ENCODE measurements at places on chromosomes 1 and 21. TPM values are rescaled to one million over a fixed set of nuclear protein-coding genes. Genes with fewer than 3 reads are reported as not detected.

DNA sequence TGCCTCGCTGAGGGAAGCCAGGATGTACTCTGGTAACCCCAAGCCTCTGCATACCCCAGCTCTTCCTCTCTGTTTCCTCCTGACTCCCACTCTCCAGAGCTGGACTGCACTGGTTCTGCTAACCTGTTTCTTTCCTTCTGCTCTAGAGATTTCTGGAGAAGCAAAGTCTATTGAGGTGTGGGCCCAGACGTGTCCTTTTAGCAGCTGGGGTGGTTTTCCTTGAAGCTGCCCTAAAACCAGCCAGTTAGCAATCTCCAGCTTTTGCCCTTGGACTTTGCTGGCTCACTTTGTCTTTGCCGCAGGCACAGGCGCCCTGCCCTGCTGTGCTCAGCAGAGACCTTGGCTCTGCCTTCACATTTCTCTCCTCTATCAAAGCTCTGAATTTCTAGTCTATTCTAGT is 171.8 kb upstream of the IVNS1ABP start:
- no peak for DNase-seq

- DNase-seq, result peak; percentile 4
Observed at GRCh38 chr1:67191668-67192520, 25.6 kb downstream of the IL23R start.

GRCh38 chr1:222928212-222928611 is 113.4 kb downstream of the DISP1 start:
- peak; percentile 49 for DNase-seq

The C8B gene
- not detected for total RNA-seq

GRCh38 chr1:32246888-32247273 is at the start of gene FAM167B:
Gene FAM167B (plus strand): TSS chr1:32247222. CDS start chr1:32247422, 200 bp downstream.
- DNase-seq, result peak; percentile 87

The ZFP69B gene
- total RNA-seq, result 5.8 TPM

- no peak for DNase-seq
Observed at GRCh38 chr21:40531431-40532110, 315.4 kb downstream of the DSCAM start.

DNA sequence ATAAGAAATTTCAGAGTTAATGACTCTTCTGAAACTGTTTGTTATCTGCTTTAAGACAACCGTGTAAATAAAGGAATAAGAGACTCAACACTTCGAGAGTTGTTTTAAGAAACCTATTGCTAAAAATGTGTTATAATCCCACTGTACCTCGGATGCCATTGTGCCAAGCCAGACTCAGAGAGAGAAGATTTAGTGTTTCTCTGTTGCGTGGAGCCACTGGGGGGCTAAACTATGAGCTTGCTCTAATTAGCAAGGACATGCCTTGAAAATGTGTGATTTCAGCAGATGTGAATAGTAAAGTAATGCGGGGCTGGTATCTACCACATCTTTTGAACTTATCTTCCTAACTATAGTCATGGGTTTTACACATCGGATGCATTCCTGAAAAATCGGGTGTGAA is 56.2 kb upstream of the TARBP1 start:
- no peak for DNase-seq

DNA sequence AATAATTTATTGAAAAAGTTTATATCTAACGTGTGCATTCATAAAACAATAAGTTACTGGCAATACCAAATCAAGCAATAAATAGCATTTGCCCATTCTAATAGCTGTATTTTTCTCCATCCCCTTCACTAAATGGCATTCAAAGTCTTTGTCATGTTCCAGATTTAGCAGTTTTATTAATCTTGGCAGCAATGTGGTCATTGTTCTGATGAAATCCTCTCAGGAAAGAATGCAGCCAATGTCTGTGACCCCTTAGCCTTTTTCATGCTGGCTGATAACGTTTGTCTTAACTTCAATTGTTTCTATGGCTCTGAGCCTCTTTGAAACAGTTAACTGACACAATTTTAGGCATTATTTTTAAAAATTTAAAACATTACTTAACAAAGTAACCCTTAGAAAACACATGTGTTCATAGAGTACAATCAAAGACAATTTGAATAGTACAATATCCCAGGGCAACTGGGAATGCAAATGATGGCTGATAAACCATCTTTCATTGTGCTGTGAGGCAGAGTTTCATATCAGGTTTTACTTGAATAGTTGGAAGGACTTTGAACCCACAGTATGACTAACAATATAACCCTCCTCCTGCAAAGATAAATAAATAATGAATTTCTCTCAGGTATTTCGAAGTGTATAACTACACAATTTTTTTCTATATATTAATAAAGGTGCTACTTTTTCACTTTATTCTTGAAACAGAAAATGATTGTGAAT is 217.5 kb downstream of the LRRIQ3 start:
- DNase-seq, result no peak

GRCh38 chr1:154747380-154747739 is 122.7 kb downstream of the KCNN3 start:
- no peak for DNase-seq

DNA sequence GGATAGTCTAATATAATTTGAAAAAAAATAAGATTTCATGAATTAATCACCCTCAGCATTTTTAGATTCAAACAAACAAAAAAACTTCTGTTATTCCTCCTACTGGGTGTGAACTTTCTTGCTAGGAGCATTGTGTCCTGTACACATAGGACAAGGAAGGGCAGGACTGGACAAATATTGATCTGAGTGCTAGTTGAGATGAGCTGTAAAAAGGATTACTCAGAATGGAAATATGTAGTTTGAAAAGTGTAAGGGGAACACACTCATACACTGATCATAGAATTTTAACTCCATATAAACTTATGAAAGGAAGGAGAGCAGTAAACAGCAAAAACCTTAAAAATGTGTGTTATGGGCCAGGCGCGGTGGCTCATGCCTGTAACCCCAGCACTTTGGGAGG is 156.5 kb upstream of the ZNF648 start:
- no peak for DNase-seq

The CA14 gene
- not detected for total RNA-seq

The PKN2 gene
- 56.1 TPM for total RNA-seq

DNA sequence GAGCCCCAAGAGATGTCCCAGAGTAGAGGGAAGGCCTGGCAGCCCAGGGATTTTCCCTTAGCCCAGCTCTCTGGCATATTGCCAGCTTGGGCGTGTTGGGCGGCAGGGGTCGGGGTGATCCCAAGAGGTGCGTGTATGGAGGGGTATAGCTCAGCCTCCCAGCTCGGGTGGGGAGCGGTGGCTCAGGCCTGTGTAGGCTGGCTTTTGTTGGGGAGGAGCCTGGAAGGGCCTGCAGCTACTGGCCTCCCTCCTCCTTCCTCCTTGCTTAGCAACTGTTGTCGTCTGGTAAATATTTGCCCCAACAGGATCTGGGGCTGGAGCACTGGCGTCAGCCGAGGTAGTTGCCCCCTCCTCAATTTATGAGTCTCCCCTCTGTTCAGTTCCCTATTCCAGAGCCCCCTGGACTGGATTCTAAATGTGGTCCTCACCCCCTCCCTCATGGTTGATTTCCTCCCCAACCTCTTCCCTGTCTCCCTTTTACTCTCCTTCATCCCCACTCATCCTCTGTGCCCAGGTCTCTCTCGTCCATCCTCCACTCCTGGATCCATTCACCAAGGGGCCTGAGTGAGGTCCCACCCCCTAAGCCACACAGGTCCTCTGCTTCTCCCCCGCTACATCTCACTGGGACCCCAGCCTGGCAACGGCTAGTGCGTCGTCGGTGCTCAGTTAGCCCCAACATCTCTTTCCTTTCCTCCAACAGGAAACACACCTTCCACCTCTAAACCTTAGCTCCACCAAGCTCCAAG is 10.3 kb upstream of the LMNA start:
- DNase-seq, result peak; percentile 83

The POMGNT1 gene
- total RNA-seq, result 52.8 TPM

DNA sequence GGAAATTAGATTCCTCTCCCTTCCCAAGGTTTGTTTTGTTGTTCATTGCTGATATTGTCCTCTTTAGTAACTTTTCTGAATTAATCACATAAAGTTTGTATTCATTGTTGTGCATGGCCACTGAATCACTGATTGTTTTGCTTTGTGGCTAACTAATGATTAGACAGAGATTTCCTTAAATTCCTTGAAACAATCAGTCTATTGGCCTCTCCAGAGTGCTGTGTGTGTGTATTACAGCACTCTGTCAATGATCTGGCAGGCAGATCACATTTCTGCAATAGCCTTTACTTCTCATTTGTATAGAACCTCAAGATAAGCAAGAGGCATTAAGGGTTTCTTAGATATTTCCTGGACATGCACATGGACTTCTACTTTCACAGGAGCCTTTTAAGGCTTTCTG is 78.6 kb downstream of the DUSP10 start:
- DNase-seq, result peak; percentile 36

GRCh38 chr1:215416497-215416896 is 150.6 kb upstream of the KCTD3 start:
- no peak for DNase-seq

DNA sequence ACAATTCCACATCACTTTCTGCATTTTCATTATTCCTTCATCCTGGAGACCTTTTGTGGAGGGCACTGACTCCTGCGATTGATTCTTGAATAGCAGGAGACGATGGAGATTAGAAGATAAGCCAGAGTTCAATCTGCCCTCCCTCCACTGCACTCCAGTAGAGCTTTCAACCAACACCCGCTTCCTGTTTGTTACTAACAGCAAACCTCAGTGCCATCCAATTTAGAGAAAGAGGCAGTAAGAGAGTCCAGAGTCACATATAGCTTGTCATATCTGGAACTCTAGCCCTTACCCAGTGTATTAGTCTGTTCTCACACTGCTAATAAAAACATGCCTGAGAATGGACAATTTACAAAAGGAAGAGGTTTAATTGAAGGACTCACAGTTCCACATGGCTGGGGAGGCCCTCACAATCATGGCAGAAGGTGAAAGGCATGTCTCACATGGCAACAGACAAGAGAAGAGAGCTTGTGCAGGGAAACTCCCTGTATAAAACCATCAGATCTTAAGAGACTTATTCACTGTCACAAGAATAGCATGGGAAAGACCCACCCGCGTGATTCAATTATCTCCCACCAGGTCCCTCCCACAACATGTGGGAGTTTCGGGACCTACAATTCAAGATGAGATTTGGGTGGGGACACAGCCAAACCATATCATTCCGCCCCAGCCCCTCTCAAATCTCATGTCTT is 55.9 kb downstream of the PCBP3 start:
- DNase-seq, result no peak

DNA sequence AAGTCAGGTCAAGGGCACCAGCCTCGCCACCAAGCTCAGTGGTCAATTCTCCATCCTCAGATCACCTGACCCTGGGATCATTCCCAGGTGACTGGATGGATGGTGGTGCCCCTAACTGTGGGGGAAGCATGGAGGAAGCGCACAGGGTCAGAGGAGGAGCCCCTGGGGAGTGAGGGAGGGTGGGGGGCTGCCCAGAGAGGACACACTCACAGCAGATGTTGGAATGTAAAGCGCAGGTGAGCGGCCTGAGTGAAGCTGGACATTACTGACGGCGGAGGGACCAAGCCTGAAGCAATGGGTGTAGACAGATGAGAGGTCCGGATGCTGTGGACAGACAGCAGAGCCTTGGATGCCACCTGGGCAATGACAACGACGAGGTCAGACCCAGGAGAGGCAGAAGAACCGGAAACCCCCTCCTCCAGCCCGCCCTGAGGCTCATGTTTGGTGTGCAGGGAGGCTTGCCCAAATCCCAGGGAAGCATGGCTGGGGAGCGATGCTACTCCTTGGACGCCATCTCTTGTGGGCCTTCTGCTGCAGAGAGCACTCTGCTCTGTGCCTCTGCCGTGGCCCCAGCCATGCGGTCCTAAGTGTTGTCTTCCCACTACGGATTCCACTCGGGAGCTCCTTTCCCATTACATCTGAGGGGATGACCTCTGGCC is 5.7 kb upstream of the CPLANE2 start:
- no peak for DNase-seq

- peak; percentile 58 for DNase-seq
Observed at GRCh38 chr1:26280333-26281042, 602 bp downstream of the SH3BGRL3 start.

- no peak for DNase-seq
Observed at GRCh38 chr1:174940646-174941175, 59.0 kb upstream of the CACYBP start.

GRCh38 chr1:72023063-72023930 is 259.0 kb downstream of the NEGR1 start:
- DNase-seq, result no peak

The NLRP3 gene
- 0.97 TPM for total RNA-seq

- DNase-seq, result no peak
Observed at GRCh38 chr1:22283596-22283995, 140.7 kb upstream of the WNT4 start.

GRCh38 chr1:942864-943533 is 16.1 kb downstream of the NOC2L start:
- peak; percentile 72 for DNase-seq

DNA sequence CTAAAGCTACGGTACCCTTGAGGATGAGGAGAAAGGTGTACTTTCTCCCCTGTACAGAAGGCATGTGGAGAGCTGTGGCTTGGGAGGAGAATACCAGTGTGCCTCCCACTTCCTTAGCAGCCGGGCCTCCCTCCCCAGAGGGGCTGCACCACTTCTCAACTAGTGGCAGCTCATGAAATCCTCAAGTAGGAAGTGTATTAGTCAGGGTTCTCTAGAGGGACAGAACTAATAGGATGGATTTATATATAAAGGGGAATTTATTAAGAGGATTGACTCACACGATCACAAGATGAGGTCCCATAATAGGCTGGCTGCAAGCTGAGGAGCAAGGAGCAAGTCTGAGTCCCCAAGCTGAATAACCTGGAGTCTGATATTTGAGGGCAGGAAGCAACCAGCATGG is 53.1 kb upstream of the PPP2R5A start:
- DNase-seq, result no peak

DNA sequence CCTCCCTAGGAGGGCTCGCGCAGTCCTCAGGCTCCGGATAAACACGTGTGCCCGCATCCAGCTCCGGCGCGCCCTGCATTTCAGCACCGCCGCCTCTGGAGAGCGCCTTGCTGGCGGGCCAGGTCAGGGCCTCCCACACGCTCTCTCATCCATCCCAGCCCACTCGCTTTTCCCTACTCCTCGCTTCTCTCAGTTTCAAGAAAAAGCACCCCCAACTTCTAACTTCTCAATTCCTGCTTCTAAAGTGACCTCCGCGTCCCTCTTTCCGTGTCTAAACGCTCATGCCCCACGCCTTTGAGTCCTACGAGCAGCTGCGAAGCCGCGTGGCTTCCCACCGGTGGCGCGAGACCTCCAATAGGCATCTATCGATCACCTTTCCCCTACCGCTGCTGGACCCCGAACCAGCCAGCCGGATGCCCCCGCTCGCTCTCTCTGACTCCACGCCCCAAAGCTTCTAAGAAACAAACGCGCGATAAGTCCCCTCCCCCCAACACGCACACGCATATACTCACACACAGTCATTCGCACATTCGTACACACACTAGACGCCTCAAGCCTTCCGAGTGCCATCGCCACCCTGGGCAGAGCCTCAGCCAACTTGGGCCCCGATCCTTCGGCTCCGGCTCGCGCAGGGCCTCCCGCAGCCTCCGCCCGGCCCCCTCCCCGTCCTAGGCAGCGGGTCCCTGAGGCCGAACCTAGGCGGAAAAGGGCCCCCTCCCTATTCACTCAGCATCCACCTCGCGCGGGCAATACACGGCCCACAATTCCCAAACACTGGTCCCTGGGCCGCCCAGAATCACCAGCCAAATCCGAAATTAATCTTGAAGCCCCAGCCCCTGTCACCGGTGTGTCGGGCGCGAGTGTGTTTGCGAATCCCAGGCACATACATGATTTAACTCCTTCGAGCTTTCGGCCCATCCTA is 1.1 kb downstream of the NMNAT2 start:
- DNase-seq, result peak; percentile 57

GRCh38 chr1:168531615-168532345 is 12.0 kb downstream of the XCL2 start:
- DNase-seq, result no peak
